ENCODE measurements at places on chromosomes 4 and X.
A peak's percentile ranks its signal among the peaks of the same experiment; 100 is the strongest.

- no peak for DNase-seq
Measured at GRCh38 chrX:72027024-72027913, 104.4 kb downstream of the RTL5 start.

DNA sequence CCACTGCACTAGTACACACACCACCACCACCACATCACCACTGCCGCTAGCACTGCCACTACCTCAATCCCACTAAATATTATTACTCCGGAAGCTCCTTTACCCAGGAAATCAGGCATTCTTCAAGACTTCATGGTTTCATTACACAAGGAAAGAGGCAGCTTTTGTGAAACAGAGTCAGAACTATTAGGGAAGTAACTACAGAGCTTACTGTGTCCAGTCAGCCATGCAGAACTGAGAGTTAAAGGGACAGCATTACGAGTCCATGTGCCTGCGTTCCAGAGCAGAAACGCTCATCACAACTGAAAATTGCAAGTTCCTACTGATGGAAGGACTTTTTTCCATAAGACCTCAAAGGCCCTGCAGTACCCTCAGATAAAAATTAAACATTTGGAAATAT is 103.2 kb upstream of the FRG1 start:
- DNase-seq, result no peak

DNA sequence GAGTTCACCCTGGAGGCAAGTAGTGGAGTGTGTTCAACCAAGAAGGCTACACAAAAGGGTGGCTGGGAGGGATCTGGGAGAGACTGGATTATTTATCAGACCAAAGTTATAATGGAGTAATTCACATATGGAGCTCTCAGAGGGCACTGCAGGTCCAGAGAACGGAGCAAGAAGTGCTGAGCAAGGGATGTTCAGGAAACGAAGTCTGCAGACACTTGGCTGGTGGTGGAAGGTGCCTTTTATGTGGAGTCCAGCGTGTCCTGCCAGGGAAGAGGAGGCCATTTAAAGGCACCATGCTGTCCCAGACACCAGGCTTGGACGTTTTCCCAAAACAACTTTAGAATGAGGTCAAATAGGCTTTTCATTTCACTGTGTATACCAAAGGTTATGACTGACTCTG is 130.1 kb downstream of the CEP135 start:
- no peak for DNase-seq

DNA sequence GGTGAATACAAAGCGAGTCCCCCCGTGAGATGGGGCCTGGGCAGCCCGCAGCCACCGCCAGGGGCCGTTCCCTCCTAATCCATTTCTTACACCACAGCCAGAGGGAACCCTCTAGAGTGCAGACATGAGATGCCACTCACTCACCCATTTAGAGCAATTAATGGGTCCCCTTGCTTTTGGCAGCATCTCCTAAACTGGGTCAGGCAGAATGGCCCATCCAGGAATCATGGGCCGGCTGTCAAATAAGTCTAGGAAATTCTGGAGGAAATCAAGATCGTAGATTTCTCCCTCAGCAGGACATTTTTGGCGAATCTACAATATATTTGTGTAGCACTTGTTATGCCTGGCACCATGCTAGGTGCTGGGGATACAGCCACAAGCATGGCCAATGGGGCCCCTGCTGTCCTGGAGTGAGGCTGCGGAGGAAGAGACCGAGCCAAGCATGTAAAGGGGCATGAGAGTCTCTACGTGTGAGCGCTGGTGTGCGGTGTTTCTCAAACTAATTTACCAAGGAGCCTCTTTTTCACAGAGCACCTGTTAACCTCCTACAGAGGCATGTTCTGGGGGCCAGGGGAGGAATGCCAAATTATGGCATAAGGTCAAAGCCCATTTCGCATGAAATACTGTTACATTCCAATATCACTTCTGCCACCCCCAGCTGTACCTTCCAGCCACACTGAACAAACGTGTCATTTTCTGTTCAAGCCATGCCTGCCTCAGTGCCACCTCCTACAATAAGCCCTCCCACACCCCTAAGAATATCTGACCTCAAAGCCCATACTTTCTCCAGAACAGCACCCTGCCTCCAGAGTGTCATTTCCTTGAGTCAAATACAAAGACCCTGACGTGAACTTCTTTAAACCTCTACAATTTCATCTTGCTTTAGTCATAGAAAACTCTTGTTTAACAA is 28.1 kb upstream of the JAKMIP1 start:
- DNase-seq, result no peak

DNA sequence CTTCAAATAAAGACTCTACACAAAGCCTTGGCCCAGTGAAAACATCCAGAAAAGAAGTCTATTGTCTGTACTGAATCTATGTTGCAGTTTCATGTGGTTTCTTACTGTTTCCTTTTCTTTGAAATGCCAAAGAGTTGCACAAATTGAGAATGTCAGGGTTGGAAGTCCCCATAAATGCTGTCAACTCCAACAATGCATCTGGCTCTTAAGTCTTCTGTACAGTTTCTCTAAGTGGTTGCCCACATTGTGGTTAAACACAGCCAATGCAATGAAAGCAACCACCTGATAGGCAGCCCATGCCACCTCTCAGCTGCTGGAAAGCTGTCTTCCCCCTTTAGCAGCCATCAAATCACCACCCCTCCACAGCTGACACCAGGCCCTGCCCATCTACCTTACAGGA is 67.2 kb upstream of the C1GALT1C1 start:
- no peak for DNase-seq

DNA sequence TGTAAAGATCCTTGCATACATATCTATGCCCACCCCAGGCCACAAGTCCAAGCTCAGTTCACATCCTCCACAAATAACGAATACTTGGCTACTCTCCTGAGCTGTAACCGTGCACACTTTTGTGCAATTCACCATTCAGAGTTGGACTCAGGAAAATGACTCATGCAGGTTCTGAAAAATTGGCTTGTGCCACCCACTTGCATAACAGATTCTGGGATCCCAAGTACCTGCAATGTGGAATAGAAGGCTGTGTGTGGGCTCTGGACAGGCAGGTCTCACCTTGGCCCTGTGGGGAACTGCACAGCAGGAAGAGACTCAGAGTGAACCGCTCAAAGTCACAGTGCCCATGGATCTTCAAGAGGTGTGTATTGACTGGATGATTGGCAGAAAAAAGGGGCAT is 502.7 kb downstream of the PACRGL start:
- no peak for DNase-seq

DNA sequence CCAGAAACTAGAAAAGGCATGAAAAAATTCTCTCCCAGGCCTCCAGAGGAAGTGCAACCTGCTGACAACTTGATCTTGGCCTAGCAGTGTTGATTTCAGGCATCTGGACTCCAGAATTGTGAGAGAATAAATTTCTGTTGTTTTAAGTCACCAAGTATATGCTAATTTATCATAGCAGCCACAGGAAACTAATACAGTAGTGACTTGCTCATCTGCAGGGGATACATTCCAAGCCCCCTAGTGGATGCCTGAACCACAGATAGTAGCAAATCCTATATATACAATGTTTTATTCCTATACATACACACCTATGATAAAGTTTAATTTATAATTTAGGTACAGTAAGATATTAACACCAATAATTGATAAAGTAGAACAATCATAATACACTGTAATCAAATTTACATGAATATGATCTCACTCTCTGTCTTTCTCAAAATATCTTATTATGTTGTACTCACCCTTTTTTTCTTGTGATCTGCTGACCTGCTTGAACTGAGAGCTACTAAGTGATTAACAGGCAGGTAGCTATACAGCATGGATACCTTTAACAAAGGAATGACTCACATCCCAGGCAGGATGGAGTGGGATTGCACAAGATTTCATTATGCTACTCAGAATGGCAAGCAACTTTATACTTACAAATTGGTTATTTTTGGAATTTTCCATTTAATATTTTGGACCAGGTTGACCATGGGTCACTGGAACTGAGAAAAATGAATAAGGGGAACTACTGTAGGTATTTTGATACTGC is 501.1 kb downstream of the KCNIP4 start:
- no peak for DNase-seq

DNA sequence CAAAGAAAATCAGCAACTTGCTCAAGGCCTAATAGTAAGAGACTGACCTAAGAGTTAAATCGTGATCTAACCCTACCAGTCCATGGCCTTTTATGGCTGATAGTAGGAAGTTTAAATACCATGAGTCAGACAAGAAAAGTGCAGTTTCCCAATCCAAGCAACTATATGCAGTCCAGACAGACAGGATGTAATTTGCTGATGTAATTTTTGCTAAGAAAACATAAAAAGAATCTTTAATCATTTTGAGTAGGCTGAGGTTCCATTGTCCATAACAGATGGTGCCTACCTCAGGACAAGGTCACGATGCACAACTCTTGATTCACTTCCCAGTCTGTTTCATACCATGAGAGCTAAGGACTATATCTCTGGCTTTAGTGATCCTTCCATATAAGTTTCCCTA is 317.5 kb upstream of the GRIA3 start:
- peak; percentile 86 for DNase-seq

GRCh38 chr4:13893211-13893610 is 265.7 kb upstream of the BOD1L1 start:
- DNase-seq, result peak; percentile 47

- DNase-seq, result no peak
Measured at GRCh38 chr4:134628066-134628465, 426.5 kb upstream of the PABPC4L start.

DNA sequence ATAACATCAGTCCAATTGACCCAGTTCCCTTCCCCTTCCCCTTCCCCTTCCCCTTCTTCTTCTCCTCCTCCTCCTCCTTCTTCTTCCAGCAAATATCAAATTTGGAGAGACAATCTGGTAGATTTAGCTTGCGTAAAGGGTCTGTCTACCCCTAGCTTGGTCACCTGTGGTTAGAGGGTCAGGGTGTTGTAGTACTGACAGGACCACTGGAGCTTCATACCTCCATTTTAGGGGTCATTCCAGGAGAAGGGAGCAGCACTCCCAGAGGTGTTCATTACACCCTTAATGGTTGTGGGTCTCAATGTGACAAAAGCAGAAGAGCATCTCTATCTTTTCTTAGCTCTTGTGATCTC is 3.7 kb upstream of the FGB start:
- no peak for DNase-seq

DNA sequence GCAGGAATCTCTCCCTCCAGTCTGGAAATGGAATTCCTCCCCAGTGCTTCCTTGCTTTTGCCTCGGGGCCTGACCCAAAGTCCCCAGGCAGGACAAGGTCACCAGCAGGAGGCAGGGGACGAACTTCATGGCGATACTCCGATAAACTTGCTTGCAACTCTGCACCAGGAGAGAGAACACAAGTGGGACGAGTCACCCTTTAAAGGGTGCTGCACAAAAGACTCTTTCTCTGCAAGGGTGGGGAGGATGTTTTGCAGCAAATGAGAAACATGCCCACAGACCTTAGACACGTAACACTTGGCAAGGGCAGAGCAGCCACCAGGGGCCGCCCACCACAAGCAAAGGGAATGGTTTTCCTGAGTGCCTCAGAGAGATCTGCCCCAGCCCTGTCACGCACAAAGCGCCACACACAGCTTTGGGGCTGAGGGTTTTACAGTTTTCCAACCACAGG is at the start of gene FGFBP2:
Gene FGFBP2 (minus strand): TSS at position 175 of the 451 bp plus-strand sequence. CDS start 46 bp downstream, at position 129.
- DNase-seq, result peak; percentile 42

Measured in AG10803 (cell line).